NCI-H2029 treated with DMSO at 0.1 percent for 48 hours (cell line): ENCODE measurements at places on chromosomes 6 and 20.

- DNase-seq = no peak
These were observed 52.9 kb upstream of the PLCB4 start for GRCh38 chr20:9015984-9016324.

DNA sequence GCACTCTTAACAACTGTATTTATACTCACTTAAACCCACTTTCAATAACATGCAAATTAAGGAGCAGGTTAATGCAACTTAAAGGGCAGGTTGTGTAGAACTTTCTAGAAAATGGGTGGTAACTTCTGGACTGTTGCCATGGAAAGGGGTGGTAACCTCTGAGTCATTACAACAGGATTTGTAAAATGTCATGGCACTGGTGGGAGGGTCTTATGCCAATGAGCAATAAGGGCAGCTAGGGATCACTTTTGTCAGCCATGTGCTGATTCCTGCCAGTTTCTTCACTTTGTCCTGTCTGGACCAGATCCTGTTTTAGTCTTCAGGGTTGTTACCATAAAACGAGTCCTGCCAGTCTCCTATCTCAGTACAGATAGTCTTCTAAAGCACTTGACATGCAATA is 560.5 kb upstream of the PTCHD4 start:
- DNase-seq = no peak

- no peak for DNase-seq
These were observed 777.5 kb upstream of the EPHA7 start for GRCh38 chr6:94196891-94197290.

DNA sequence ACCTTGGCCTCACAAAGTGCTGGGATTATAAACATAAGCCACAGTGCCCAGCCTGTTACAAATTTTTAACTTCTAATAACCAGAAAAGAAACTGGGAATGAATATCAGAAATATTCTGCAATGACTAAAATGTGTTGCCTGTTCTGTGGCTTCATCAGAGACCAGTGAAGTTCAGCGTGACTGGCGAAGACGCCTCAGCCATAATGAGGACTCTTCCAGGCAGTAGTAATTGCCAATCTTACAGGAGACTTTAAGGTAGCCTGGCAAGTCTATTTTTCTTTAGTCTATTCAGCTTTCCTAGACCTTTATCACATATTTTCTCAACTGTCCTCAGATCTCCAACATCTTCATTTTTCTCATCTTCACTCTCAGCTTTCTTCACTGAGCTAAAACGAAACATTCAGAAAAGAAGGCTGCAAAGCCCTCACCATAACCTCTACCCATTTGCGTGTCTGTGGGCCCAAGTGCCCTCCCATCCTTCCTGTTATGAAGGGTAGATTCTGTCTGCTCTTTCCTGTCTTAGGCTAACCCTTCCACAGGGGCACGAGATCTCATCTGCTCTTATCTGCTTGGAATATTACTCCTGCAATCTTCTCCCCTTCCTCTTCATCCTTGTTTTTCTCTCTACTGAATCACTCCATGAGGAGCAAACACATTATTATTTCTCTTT is 42.0 kb upstream of the OLIG3 start:
- DNase-seq = no peak

DNA sequence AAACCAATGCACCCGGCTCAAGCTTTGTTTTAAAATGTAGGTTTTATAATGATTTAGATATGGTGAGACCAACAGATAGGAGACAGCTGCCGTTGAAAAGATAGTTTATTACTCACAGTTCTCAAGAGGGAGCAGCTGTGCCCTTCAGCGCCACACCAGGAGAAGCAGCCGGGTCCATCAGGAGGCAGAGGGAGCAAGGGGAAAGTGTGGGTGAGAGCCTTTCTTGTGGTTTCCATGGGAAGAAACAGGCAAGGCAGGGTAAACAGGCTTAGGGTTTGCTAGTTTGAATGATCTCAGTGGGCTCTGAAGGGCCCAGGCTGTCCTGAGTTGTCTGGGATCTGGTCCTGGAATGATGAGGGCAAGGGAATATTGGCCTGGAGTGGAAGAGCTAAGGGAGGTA is 117.7 kb upstream of the PLCB4 start:
- no peak for DNase-seq

GRCh38 chr20:9040863-9041524 is 27.9 kb upstream of the PLCB4 start:
- DNase-seq = no peak

DNA sequence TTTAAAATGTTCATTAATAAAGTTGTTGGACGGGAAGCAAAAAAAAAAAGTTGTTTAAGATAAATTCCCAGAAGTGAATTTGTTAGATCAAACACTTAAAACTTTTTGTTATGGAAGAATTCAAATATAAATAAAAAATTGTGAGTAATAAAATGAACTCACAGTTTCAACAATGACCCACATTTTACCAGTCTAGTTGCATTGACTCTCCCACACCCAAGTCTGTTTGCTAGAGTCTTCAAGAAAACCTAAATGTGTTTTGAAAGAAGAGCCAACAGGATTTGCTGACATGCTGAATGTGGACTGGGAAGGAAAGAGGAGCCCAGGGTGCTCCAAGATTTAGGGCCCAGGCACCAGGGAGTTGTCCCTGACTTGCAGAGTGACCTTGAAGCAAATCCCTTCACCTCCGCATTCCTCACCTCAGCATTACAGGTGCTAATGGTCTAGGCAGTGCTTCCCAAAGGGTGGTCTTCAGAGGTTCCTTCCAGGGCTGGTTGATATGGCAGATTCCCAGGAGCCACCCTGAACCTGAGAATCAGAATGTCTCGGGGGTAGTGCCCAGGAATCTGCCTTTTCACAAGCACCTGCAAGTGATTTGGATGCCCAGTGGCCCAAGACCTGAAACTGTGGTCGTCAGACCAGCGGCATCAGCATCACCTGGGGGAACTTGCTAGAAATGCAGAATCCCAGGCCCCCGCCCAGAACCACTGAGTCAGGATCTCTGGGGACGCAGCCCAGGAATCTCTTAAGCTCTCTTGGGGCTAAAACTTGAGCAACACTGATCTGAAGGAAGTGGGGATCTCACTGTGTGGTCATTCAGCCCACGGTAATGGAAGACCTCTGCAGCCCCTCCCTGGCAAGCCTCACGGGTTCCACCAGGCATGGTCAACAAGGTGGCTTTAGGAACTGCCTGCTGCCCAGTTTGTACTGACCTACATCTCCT is 31.1 kb downstream of the POFUT1 start:
- DNase-seq = no peak
